ENCODE measurements at places on chromosomes 11 and 22.

- DNase-seq: no peak
Observed at GRCh38 chr22:47608421-47608820, 846.0 kb downstream of the TBC1D22A start.

DNA sequence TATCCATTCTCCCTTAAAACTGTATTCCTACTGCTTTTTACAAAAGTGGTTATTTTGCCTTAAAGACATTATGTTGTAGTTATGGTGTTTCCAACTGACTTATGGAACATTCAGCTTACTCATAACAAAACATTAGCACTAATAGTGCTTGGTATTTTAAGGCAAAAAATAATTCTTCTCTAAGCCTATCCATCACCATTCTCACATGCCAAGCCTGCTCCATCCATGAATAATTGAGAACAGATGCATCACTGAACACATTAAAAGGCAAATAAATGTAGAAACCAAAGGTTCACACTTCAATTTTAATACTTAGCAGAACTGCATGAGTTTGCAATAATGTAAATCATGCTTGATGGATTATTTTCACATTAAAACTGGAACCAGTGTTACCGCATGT lies 42.3 kb upstream of the DDI1 start:
- no peak for DNase-seq

DNA sequence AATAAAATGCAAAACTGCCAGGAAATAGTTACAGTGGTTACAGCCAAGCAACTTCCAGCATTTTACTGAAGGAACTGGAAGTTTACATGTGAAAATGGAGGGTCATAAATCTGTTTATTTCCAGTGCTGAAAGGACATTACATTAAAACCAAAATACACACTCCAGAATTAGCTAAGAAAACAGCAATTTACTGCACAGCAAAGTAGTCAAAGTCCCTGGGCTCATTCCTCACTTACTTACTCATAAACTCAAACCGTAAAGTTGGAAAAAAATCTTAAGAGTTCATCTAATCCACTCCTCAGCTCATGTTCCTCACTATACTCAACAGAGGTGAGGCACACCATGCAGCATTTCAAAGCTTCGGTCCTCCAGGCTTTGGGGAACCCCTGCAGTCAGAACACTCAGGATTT lies 17.4 kb downstream of the CTSC start:
- peak; percentile 61 for DNase-seq

- DNase-seq: no peak
Observed at GRCh38 chr11:8219257-8220021, 44.2 kb downstream of the LMO1 start.

- no peak for DNase-seq
Observed at GRCh38 chr11:394034-394857, at the start of gene PKP3. TSS of gene PKP3 (plus strand) at chr11:394209. CDS start at chr11:394293, 84 bp downstream.

- DNase-seq: no peak
Observed at GRCh38 chr11:76419896-76420295, 24.9 kb upstream of the EMSY start.

- no peak for DNase-seq
Observed at GRCh38 chr22:34722901-34723300, 343.1 kb upstream of the ISX start.

Data from renal pelvis (tissue), 12 donors.